GM12892 (cell line): ENCODE measurements at places on chromosomes 7 and 10.

DNA sequence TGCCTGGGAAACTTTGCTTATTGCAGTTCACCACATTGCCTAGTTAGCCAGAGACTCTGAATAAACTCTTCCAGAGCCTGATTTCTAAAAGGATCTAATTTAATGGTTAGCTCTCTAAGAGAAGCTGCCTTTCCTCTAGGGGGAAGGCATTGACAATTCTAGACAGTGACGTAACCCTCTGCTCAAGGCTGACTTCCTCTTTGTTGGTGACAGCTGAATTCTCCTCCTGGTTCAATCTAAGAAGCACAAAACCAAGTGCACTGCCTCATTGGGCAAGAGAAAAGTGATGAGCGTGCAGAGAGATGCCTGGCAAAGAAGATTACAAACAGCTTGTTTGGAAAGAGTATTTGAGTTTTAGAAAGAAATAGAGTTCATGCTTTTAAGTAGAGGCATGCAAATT, 102.7 kb downstream of the MACC1 start:
- no peak for DNase-seq

DNA sequence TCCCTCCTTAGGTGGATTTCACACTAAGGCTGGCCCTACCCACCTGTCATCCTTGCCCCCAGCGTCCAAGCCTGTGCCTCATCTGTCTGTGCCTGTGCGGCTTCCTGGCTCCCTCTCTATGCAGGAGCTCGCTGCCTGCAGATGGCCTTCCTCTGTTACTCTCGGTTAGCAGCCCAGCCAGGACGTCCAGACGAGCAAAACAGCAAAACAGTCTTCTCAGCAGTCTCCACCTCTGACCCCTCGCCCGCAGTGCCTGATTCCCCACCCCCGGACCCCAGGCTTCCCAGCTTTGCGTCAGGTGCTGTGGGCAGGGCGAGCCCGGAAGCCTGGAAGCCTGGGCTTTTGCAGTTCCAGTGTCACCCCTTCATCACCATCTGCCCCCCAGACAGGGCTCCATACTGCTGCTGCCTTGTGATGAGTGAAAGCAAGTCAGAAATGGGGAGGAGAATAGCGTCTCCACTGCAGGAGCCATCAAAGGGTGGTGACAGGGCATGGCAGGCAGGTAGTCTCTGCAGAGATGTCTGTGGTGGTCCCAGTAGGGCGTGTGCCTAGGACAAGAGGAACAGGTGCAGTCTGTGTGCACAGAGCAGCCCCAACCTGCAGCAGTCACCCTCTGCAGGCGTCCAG, 88.5 kb downstream of the ADCY1 start:
- DNase-seq = no peak

GRCh38 chr10:21493784-21494183, 31.7 kb downstream of the SKIDA1 start:
- no peak for DNase-seq

DNA sequence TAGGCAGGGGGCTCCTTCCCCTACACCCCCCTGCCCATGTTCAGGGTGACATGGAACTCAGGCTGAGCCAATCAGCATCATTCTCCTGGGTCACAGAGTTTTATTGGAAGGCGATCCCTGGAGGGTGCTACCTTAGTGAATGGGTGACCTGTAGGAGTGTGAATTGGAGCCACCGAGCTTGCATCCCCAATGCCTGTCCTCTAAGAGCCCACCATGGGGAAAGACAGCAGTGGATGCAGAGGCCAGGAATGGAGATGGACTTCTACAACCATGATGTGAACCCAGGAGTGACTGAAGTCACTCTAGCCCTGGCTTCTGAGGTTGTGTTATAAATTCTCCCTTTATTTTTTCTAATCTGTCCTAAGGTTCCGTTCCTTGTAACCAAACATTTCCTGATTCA, 89.4 kb downstream of the CCDC71L start:
- DNase-seq = no peak

DNA sequence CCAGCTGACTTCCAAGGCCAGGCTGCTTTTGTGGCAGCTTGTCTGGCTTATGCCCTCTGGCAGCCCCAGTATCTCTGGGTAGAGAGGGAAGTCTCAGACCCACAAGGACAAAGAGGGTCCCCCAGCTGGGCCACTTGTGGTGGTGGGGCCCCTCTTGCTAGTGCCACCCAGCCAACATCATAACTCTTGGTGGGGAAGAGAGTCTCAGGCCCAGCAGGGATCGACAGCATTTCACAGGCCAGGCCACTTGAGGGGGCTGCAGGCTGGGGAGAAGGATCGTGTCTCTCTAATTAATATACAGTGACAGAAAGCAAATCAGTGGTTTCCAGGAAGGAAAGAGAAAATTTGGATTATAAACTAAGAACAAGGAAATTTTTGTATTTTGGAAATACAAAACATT, 76.0 kb downstream of the TYW1B start:
- no peak for DNase-seq

DNA sequence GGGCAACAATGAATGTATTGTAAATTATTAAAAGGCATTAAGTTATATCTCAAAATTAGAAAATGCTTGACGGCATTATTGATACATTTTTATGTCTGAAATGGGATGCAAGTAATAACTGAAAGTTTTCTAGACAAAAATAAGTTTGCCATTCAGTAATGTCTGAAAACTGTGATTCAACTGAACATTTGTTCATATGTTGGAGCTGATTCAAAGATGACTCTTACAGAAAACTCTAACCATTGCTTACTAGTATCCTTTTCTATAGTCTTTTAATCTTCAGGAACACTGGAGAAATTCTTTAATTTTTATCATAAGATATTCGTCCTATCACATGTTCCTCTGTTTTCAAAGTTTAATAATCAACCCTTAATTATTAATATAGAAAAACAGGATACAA, 71.1 kb upstream of the TFEC start:
- DNase-seq = no peak

DNA sequence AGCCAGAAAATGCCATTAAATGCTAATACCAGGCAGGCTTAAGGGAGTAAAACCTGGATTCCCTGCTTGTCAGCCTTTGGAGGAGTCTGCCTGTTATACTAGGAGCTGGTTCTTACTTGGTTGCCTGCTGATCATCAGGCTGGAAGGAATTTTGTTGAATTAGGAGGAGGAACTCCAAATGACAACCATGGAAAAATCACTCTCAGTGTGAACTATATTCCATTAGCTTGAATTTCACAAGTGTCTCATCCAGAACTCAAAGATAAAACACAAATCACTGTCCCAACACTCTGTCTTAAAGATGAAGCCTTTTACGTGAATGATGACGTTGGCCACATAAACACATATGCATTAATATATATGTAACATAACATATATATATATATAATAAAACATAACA, 238.9 kb upstream of the PLXDC2 start:
- DNase-seq = no peak

- DNase-seq = no peak
Measured at GRCh38 chr10:78267598-78267997, 233.9 kb downstream of the RPS24 start.

DNA sequence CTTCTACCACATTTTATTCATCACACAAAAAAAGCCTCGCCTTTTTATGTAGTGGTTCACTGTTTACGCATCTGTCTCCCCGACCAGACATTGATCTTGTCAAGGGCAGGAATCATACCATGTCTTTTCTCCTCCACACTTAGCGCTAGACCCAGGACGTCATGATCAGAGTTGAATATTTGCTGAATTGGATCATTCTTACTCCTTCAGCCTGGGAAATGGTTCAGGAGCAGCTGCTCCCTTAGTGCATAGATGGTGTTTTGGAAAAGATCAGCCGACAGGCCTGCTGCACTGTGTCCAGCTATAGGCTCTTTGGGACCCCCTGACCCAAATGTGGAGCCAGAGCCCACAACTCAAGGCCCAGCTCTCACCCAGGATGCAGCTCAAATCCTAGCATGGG, 249.1 kb upstream of the TMEM72 start:
- no peak for DNase-seq

DNA sequence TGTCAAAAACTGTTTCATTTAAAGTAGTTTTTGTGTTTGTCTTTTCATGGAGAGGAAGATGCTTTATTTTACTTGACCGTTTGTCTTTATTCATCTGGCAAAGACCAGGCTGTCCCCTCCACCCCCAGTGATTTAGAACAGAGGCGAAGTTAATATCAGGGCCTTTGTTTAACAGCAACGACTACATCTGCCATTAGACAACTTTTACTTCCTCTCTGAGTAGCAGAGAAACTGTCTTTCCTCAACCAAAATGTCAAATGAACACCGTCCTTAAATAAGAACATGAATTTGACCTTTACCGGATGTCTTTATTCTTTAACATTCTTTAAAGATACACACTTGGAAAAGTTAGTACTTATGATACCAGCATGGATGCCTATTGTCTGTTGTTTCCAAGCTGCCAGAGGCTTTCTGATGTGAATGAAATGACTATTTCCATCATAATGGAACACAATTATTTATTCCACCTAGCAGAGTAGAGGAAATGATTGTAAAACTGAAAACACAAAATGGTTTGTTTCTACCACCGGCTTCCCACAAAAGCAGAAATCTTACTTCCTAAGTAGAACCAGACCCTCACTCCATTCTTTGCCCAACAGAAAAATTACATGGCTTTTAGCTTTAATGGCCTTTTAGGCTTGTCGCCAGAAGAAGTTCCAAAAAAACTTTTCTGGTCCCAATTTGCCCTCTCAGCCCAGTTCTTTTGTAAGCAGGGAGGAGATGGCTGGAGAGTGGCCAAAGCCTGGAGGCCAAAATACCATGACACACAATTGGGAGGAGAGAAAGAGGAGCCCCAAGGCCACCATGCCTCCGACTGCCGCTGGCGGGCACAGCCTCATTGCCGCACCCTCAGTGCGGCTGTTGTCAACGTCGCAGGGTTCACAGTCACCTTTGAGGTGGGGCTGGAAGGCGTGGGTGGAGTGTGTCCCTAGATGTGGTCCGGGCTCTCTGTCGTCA, 168.5 kb downstream of the TEX36 start:
- DNase-seq = no peak

DNA sequence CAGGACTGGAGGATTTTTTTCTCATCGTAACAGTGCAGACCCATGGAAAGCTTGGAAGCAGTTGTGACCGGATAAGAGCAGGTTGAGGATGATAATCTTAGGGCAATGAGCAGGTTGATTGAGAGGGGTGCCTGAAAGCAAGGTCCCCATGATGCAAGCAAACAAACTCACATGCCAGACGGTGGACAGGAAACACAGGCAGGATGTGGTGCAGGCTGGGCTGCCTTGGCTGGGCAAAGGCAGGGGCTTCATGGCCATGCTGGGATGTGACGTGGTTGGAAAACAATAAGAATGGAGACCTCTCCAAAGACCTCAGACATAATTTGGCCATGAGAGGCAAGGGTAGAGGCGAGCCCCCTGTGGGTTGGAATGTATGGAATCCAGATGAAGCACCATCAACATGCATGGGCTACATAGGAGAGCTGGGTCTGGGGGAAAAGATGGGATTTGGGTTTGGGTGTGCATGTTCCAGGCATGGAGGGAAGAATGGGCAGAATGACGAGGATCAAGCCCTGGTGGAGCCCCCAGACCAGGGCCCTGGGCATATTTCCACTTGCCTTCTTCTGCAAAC, 58.3 kb downstream of the IKZF1 start:
- no peak for DNase-seq

GRCh38 chr10:114652402-114653368, 5.4 kb downstream of the ABLIM1 start:
- DNase-seq = no peak

GRCh38 chr10:62692085-62692484, 112.4 kb upstream of the ADO start:
- no peak for DNase-seq

GRCh38 chr7:27917119-27917518, 177.2 kb downstream of the TAX1BP1 start:
- no peak for DNase-seq

GRCh38 chr7:16743236-16743635, 10.3 kb upstream of the TSPAN13 start:
- DNase-seq = no peak

GRCh38 chr10:12801214-12802087, 200.1 kb downstream of the CCDC3 start:
- no peak for DNase-seq

DNA sequence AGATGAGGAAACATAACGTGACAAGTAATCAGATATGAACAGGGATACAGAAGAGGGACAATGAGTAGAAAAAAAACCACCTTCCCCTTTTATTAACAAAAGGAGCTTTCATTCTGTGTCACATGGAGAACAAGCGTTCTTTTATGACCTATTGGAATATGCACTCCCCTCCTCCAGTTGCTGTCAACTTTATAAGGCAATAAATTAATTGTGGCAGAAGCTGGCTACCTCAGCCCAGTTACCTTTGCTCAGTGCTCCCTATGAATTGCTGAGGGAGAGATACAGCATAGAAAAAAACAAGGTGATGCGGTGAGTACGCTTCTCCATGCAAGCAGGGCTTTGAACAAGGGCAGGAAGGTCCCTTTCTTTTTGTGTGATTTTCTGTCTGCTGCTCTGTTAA, at the start of gene MGAM2:
TSS of gene MGAM2 (plus strand) at position 220 of the 400 bp plus-strand sequence. CDS start 5,156 bp downstream, outside the sequence.
- no peak for DNase-seq

- no peak for DNase-seq
Measured at GRCh38 chr7:11875635-11876034, 43.6 kb upstream of the THSD7A start.

DNA sequence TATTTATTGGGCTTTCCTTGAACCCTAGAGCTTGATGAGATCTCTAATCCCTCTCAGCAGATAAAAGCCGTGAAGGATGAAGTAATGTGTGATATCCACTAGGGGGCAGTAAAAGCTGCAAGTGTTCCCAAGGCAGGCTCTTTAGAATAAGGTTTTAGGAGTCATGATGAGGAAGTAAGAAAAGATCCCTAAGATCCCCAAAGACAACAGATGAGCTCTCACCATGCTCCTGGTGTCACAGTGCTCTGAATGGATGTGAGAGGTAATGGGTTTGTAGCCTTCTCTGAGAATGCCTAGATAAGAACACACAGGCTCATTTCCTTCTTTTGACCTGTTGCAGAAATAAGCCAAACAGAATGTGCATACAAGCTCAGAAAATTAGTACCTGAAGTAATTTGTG, 70.4 kb upstream of the ITPRID1 start:
- DNase-seq = no peak

DNA sequence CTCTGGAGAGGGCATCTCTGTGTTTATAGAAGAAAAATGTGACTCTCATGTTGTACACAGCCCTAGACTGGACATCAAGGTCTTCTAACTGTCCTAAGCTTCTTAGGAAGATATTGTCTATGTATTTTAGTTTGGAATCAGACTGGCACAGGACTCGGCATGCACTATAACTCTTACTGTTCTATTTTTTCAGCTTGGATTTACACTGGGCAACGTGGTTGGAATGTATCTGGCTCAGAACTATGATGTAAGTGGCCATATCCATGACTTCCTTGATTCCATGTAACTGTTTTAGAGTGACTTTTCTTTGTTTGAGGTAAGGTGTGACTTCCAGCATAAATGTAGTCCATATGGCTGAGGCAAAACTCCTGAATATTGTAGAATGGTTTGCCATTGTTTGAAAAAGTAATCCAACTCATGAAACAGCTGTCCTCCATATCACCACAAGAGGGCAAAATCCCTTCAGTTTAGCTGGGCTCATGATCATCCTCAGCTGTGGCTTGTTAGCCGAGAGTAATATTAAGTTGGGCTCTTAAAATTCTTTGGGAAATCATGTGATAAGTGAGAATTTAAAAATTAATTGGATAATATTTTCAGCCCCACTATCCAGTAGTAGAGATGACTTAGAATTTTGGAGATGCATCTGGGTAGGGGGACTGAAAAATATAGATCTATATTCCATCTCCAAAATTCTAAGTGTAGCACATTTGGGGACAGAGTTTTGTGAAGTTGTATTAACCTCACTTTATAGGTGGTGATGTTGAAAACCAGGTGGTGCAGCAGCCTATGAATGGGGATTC, 10.4 kb downstream of the STMP1 start:
- no peak for DNase-seq
